ENCODE measurements at places on chromosomes 4 and X.

GRCh38 chrX:133834771-133835170, 150.6 kb downstream of the GPC3 start:
- DNase-seq, result no peak

- DNase-seq, result no peak
Measured at GRCh38 chr4:159024266-159024665, 78.6 kb upstream of the RAPGEF2 start.

GRCh38 chrX:3184176-3184930, 143.1 kb downstream of the ARSF start:
- DNase-seq, result peak; percentile 31

DNA sequence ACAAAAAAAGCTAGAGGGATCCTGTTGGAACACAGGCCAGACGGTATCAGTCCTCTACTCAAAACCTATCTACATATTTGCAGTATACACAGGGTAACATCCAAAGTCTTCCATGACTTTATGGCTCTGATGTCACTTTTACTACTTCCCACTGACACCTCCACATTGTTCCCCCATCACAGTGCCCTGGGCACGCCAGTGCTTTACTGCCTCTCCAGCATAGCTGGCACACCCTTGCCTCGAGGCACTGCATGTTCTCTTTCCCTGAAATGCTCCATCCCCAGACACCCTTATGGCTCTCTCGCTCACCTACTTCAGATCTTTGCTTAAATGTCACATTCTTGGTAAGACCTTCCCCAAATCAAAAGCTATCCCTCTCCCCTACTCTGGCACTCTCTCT, 6.3 kb upstream of the ATP10D start:
- no peak for DNase-seq

- peak; percentile 58 for DNase-seq
Measured at GRCh38 chrX:9885150-9885549, 82.0 kb upstream of the CLDN34 start.

DNA sequence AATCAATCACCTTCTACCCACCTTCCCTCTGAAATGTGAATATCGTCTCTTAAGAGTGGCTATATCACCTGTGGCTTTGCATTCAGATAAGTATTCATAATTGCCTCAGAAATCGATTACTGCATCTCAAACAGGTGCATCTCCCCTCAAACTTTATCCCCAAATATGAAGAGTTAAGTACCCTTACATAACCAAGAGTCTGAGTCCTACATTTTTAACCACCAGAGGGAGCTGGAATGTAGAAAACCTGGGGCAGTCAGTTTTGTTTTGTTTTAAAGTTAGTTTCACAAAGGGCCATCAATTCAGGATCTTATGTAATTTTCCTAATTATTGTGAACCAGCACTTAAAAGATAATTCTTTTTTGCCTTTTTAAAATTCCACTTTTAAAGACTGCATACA, 5.7 kb downstream of the TCEANC start:
- peak; percentile 47 for DNase-seq

All from fibroblast of skin of scalp (primary cell).